ENCODE measurements at places on chromosomes 4 and X.

DNA sequence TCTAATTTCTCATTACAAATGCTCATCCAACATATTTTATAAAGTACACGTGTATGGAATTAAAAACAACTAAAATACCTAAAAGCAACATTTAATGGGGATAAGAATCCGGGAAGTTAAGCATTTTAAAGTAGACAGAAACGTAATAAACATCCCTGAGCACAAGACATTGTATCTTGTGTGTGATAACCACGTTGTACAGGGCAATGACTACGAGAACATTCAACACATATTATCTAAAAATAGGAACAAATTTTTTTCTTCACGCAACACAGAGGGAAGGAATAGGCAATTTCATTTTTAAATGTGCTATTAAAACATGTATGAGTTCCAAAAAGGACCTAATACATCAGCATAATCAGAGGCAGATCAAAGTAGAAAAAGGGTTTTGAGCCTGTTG is 49.5 kb downstream of the AMMECR1 start:
- no peak for DNase-seq

- DNase-seq: no peak
Measured at GRCh38 chr4:77815636-77816035, 3.5 kb downstream of the CNOT6L start.

DNA sequence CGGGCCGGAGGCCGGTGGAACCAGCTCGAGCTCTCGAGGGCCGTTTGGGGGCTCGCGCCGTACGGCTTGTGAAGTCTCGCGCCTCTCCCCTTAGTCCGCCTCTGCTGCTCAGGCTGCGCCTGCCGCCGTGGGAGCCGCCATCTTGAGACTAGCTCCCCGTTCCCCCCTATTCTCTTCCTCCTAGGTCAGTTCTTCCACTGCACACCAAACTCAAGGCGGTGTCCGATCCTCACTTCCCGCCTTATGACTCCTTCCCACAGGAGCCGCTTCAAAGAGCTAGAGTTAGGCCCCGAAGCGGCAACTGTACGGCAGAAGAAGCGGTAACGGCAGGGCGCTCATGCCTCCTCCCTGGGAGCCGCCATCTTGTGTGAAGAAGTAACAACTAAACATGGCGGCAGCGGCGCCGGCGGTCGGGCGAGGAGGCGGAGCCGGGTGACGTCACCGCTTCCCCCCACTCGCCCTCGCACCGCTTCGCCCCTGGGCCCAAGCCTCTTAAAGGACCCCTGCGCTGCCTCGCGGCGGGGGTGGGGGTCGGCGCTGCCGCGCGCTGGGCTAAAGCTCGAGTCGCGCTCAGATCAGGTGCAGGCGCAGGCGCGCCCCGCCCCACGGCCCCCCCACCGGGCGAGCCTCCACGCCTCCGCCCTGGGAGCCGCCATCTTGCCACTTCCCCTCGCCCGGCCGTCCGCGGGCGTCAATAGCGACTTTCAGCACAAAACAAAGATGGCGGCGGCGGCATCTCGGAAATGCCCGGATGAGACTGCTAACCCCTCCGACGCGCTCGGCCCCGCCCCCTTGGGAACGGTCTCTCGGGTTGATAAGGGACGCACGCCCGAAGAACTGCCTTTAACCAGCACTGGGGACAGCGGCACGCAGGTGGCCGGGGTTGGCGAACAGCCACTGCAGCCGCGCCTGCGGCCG is at the start of gene HCFC1:
HCFC1 (minus strand) TSS at position 369 of the 918 bp plus-strand sequence. CDS start 978 bp downstream, outside the sequence.
- peak; percentile 96 for DNase-seq

GRCh38 chr4:153514688-153515426 is 48.7 kb downstream of the TMEM131L start:
- DNase-seq: no peak

GRCh38 chr4:175456131-175456530 is 355.9 kb downstream of the GPM6A start:
- no peak for DNase-seq

- DNase-seq: no peak
Measured at GRCh38 chr4:65344278-65344825, 325.9 kb downstream of the EPHA5 start.
